CD4-positive, CD25-positive, alpha-beta regulatory T cell (primary cell): ENCODE measurements at places on chromosomes 12 and 14. TPM values are rescaled to one million over a fixed set of nuclear protein-coding genes. Genes with fewer than 3 reads are reported as not detected.

GRCh38 chr12:11677752-11678151 is 28.3 kb downstream of the ETV6 start:
- H3K4me3 ChIP-seq: no peak overlapping the region
- no peaks in the 10 kb centered on the region for H3K27me3 ChIP-seq

- DNase-seq: no peak
- no peak overlapping the region for H3K4me3 ChIP-seq
- H3K27me3 ChIP-seq: no peaks in the 10 kb centered on the region
- H3K27ac ChIP-seq: no peak overlapping the region
Observed at GRCh38 chr12:101581190-101581589, 13.6 kb upstream of the MYBPC1 start.

Gene ACSS3
- not detected for polyA plus RNA-seq

DNA sequence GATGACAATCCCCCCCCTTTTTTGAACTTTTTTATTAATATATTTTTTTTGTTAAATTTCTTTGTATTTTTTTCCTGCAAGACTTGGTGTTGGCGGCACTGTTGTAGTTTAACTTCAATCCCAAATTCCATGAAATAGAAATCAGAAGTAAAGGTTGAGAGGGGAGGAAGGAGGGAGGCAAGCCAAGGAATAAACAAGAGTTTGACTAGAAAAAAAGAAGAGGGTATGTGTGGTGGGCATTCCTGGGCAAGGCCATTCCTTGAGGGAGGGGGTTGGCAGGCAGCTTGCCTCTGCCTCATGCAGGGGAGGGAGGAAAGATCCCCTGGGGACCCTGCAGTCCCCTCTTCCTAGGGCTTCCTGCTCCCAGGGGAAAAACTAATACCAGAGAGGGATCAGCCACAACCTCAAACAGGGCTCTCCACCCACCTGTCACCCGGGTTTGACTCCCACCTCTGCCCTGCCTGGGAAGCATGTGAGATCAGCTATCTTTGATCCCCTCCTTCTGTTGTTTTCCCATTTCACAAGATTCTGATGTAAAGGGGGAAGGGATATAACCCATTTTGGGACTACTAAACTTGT is 519 bp upstream of the AP1G2 start:
- peak overlapping the region; percentile 81 for H3K27ac ChIP-seq
- H3K36me3 ChIP-seq: peaks cover 28% of the 10 kb centered on the region
- no peak for DNase-seq

GRCh38 chr14:23439107-23439835 is 3.8 kb upstream of the MYH7 start:
- H3K36me3 ChIP-seq: no peaks in the 10 kb centered on the region
- DNase-seq: no peak
- no peaks in the 10 kb centered on the region for H3K4me1 ChIP-seq
- H3K4me3 ChIP-seq: no peak overlapping the region
- H3K27ac ChIP-seq: no peak overlapping the region

DNA sequence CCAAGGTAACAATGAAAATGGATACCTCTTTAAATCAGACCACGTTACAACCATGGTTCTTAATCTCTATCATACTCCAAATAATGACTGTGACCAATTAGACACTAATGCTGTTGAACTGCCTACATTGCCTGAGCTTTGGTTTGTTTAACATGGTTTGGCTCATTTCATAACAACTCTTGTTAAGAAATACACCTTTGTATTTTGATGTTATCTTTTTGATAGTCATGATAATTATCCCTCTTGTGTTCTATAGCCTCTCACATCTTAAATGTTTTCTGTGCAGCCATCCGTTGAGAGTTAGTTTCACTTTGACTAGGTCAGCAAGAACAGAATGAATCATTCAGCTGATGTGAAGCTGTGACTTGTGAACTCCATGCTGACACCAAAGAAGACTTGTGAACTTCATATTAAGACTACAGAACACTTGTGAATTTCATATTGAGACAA is 75.5 kb upstream of the RERGL start:
- peak overlapping the region; percentile 18 for H3K27ac ChIP-seq
- peak overlapping the region; percentile 87 for H3K4me3 ChIP-seq
- H3K36me3 ChIP-seq: no peaks in the 10 kb centered on the region

GRCh38 chr14:100764471-100765115 is 37.9 kb downstream of the DLK1 start:
- H3K4me1 ChIP-seq: no peaks in the 10 kb centered on the region
- DNase-seq: no peak
- no peak overlapping the region for H3K27ac ChIP-seq
- no peaks in the 10 kb centered on the region for H3K36me3 ChIP-seq
- H3K4me3 ChIP-seq: no peak overlapping the region
- H3K27me3 ChIP-seq: no peaks in the 10 kb centered on the region

GRCh38 chr14:61753631-61754030 is 8.6 kb upstream of the SNAPC1 start:
- H3K27ac ChIP-seq: no peak overlapping the region
- DNase-seq: no peak
- no peaks in the 10 kb centered on the region for H3K36me3 ChIP-seq
- no peak overlapping the region for H3K4me3 ChIP-seq
- H3K27me3 ChIP-seq: peaks cover 12% of the 10 kb centered on the region
- peaks cover 9% of the 10 kb centered on the region for H3K4me1 ChIP-seq

DNA sequence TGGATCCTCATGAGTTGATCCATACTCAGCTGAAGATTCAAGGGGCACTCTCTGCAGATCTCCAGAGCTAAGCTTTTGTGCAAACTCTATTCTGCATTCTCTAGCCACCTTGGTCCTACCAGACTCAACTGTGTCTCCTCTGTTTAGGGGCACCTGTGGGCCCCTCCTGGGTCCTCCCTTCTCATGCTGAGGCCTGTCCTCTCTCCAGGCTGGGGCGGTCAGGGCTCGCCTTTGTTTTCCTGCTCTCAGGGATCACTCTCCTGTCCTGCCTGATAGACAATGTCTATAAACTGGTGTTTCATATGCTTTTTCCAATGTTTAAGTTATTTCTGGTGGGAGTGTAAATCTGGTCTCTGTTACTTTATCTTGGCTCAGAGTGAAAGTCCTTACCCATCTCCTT is 11.6 kb upstream of the KIF26A start:
- no peak overlapping the region for H3K27ac ChIP-seq
- DNase-seq: no peak

DNA sequence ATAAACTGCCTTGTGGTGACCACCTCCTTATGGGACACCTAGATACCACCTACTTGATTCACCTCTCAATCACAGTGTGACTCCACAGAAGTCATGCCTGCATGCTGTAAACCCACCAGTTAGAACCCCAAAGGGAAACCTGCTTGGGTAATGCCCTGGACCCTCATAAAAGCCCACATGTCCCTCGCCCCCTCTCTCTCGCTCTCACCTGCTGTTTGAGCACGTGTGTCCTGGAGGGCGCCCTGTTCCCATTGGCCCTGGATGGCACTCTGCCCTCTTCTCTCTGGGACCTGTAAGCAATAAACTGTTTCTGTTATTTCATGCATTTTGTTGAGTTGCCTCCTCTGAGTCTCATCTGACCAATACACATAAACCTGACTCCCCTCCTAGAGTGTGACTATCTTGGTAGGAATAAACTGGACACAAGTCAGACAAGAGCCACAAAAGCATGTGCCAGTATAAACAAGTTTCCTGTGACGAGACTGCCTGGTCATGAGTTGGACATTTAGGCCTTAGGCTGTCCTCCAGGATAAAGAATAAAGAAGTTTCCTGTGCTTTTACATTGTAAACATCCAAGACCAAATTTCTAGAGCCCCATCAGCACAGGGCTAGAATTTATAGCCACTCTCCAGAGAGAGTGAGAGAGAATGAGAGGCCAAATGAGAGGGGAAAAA is 8.6 kb downstream of the IFI27L2 start:
- no peaks in the 10 kb centered on the region for H3K36me3 ChIP-seq
- no peak overlapping the region for H3K27ac ChIP-seq
- no peaks in the 10 kb centered on the region for H3K27me3 ChIP-seq
- no peak overlapping the region for H3K4me3 ChIP-seq
- no peak for DNase-seq

GRCh38 chr12:47164724-47165439 is 85.1 kb upstream of the AMIGO2 start:
- H3K27ac ChIP-seq: no peak overlapping the region
- no peak overlapping the region for H3K4me3 ChIP-seq
- no peak for DNase-seq
- H3K4me1 ChIP-seq: no peaks in the 10 kb centered on the region
- peaks cover 23% of the 10 kb centered on the region for H3K36me3 ChIP-seq

- peaks cover 30% of the 10 kb centered on the region for H3K36me3 ChIP-seq
- DNase-seq: no peak
- no peaks in the 10 kb centered on the region for H3K4me1 ChIP-seq
Observed at GRCh38 chr14:30894923-30895515, 20.7 kb downstream of the COCH start.

Gene AQP2
- not detected for polyA plus RNA-seq

- DNase-seq: no peak
- no peaks in the 10 kb centered on the region for H3K36me3 ChIP-seq
- no peak overlapping the region for H3K4me3 ChIP-seq
- no peaks in the 10 kb centered on the region for H3K4me1 ChIP-seq
- H3K27me3 ChIP-seq: no peaks in the 10 kb centered on the region
Observed at GRCh38 chr12:42961395-42961794, 371.8 kb upstream of the PRICKLE1 start.

GRCh38 chr14:91249841-91250616 is 5.5 kb upstream of the GPR68 start:
- peaks cover 90% of the 10 kb centered on the region for H3K4me1 ChIP-seq
- DNase-seq: peak; percentile 78
- H3K27me3 ChIP-seq: no peaks in the 10 kb centered on the region
- peak overlapping the region; percentile 98 for H3K27ac ChIP-seq
- peaks cover 2% of the 10 kb centered on the region for H3K36me3 ChIP-seq

Gene TAS2R9
- polyA plus RNA-seq: 0.22 TPM

DNA sequence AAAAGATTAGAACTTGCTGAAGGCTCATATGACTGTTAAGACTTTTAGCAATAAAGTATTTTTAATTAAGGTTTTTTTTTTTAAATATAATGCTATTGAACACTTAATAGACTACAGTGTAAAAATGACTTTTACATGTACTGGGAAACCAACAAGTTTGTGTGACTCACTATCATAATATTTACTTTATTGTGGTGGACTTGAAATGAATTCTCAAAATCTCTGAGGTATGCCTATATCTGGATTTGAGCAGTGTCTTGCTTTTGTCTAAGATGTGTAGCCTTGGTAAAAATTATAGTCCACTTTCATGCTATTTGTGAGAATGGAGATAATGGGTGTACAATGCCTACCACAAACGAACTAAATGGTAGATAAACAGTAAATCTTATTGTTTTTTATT is 33.9 kb upstream of the NAV3 start:
- H3K4me3 ChIP-seq: no peak overlapping the region
- no peak overlapping the region for H3K27ac ChIP-seq
- H3K36me3 ChIP-seq: no peaks in the 10 kb centered on the region
- DNase-seq: no peak
- no peaks in the 10 kb centered on the region for H3K27me3 ChIP-seq

DNA sequence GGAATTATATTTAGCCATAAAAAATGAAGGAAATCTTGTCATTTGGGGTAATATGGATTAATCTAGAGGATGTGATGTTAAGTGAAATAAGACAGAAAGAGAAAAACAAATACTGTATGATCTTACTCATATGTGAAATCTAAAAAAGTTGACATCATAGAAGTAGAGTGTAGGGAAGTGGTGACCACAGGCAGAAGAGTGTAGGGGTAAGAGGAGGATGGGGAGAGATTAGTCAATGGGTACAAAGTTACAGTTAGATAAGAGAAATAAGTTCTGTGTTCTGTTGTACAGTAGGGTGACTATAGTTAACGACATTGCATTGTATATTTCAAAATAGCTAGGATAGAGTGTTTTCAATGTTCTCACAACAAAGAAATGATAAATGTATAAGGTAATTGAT is 87.0 kb downstream of the TSHR start:
- no peaks in the 10 kb centered on the region for H3K36me3 ChIP-seq
- no peak overlapping the region for H3K4me3 ChIP-seq
- no peak overlapping the region for H3K27ac ChIP-seq

GRCh38 chr12:21683115-21683514 is 25.5 kb upstream of the LDHB start:
- peaks cover 3% of the 10 kb centered on the region for H3K27me3 ChIP-seq
- H3K4me1 ChIP-seq: peaks cover 17% of the 10 kb centered on the region
- no peaks in the 10 kb centered on the region for H3K36me3 ChIP-seq
- no peak overlapping the region for H3K27ac ChIP-seq

DNA sequence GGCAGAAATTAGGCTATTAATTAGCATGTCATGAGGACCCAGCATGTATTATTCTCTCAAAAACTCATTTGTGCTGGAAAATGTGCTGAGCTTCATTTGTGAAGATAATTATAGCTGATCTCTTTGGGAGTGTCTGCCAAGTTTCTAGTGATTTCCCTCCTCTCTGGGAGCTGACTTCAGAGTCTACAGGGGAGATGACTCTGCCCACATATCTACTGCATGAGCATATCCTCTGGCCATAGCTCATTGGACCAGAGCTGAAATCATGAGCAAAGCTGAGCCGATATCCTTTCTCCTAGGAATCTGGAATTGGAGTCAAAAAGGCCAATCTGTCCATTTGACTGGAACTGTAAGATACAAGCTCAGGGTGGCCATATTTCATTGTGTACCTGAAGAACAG is 5.9 kb downstream of the CCDC198 start:
- no peaks in the 10 kb centered on the region for H3K27me3 ChIP-seq
- no peak overlapping the region for H3K4me3 ChIP-seq
- no peak for DNase-seq
- H3K36me3 ChIP-seq: no peaks in the 10 kb centered on the region
- H3K4me1 ChIP-seq: no peaks in the 10 kb centered on the region
- no peak overlapping the region for H3K27ac ChIP-seq

GRCh38 chr12:9699898-9700605 is 30.5 kb downstream of the CLEC2D start:
- no peak for DNase-seq
- H3K4me1 ChIP-seq: peaks cover 27% of the 10 kb centered on the region
- H3K27me3 ChIP-seq: no peaks in the 10 kb centered on the region
- peaks cover 7% of the 10 kb centered on the region for H3K36me3 ChIP-seq
- H3K27ac ChIP-seq: peak overlapping the region; percentile 39

- H3K27me3 ChIP-seq: no peaks in the 10 kb centered on the region
- no peak overlapping the region for H3K4me3 ChIP-seq
- H3K4me1 ChIP-seq: no peaks in the 10 kb centered on the region
- no peak overlapping the region for H3K27ac ChIP-seq
Observed at GRCh38 chr14:99571303-99571986, 32.6 kb downstream of the CCDC85C start.

Gene NAV3
- not detected for polyA plus RNA-seq

- H3K27me3 ChIP-seq: no peaks in the 10 kb centered on the region
- no peak overlapping the region for H3K4me3 ChIP-seq
- no peaks in the 10 kb centered on the region for H3K36me3 ChIP-seq
- no peak overlapping the region for H3K27ac ChIP-seq
- H3K4me1 ChIP-seq: no peaks in the 10 kb centered on the region
Observed at GRCh38 chr14:54683882-54684794, 117.2 kb downstream of the SAMD4A start.

- DNase-seq: no peak
- no peak overlapping the region for H3K27ac ChIP-seq
- no peaks in the 10 kb centered on the region for H3K27me3 ChIP-seq
- no peak overlapping the region for H3K4me3 ChIP-seq
Observed at GRCh38 chr14:72928872-72929271, 2.6 kb downstream of the DCAF4 start.
